Regular cardiac myocyte (primary cell): ENCODE measurements at places on chromosomes 16 and 17. TPM values are rescaled to one million over a fixed set of nuclear protein-coding genes. Genes with fewer than 3 reads are reported as not detected.

CCR7 gene
- under 0.01 and 0.28 TPM in 2 replicates for total RNA-seq

TRPV2 gene
- total RNA-seq = 91.3 and 188 TPM in 2 replicates

ZMYND15 gene
- total RNA-seq = under 0.01 TPM in 2 replicates

TNK1 gene
- total RNA-seq = under 0.01 and 0.28 TPM in 2 replicates

MT1A gene
- 3.9 and 8.8 TPM in 2 replicates for total RNA-seq

KRT9 gene
- not detected in 2 replicates for total RNA-seq

PYCARD gene
- 26.2 and 40.5 TPM in 2 replicates for total RNA-seq

NPIPB9 gene
- total RNA-seq = 0.96 and 2.5 TPM in 2 replicates

LRRC75A gene
- total RNA-seq = 0.58 and 1.1 TPM in 2 replicates

CRYM gene
- 0.28 TPM in 1 of 2 replicates, not detected in the other for total RNA-seq
